ENCODE measurements at places on chromosomes 2 and 18.

DNA sequence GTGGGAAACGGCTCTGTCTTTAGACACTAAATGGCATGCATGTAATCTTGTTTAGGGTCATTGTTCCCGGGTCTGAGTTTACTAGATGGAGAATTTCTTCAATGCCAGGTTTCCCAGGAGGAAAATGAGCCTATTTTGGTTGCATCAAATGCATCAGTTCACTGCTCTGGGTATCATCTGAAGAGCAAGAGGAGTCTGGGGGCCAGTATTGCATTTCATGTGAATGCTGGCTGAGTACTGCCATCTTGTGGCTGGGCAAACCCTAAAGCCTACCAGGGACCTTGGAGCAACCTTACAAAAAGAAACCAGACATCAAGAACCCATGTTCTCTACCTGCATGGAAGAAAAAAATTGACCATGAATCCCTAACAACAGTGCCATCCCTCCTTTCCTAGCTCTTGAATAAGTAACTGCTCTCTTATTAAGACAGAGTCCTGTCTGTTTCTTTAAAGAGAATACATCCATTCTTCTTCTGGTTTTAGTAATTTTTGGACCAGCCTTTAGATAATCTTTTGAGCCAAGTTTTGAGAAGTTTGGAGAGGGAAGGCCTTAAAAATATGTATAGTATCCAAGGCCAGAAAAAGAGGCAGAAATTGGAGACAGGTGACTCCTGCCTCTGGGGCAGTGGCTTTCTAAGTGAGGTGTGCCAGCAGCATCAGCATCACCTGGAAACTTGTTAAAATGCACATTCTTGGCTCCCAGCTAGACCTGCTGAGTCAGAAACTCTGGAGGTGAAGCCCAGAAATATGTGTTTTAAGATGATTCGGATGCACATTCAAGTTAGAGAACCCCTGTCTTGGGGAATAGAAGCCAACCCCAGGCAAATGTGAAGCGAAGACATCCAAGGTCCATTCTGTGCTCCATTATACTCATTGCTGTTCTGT lies 261.0 kb upstream of the CXCR4 start:
- DNase-seq, result peak; percentile 83

DNA sequence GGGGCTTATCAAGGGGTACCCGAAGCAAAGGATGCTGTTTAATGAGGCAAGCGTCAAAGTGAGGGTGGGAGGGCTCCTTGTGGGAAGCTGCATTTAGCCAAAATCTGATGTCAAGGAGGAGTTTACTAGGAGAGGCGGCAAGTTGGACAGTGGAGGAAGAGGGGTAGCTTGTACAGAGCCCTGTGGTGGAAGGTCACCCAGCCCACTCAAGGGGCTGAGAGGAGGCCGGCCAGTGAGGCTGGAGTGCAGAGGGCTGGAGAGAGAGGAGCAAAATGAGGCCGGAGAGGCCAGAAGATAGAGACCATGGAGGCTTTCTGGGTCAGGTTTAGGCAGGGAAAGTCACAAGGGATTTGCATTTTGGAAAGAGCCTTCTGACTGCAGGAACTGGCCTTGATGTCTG lies 49.5 kb downstream of the ASB1 start:
- DNase-seq, result no peak

GRCh38 chr2:190979906-190980629 lies 33.9 kb downstream of the STAT1 start:
- no peak for DNase-seq

- no peak for DNase-seq
These were observed 1136.9 kb upstream of the TMEFF2 start for GRCh38 chr2:193331676-193332075.

GRCh38 chr2:63721082-63721424 lies 120.6 kb upstream of the UGP2 start:
- no peak for DNase-seq

DNA sequence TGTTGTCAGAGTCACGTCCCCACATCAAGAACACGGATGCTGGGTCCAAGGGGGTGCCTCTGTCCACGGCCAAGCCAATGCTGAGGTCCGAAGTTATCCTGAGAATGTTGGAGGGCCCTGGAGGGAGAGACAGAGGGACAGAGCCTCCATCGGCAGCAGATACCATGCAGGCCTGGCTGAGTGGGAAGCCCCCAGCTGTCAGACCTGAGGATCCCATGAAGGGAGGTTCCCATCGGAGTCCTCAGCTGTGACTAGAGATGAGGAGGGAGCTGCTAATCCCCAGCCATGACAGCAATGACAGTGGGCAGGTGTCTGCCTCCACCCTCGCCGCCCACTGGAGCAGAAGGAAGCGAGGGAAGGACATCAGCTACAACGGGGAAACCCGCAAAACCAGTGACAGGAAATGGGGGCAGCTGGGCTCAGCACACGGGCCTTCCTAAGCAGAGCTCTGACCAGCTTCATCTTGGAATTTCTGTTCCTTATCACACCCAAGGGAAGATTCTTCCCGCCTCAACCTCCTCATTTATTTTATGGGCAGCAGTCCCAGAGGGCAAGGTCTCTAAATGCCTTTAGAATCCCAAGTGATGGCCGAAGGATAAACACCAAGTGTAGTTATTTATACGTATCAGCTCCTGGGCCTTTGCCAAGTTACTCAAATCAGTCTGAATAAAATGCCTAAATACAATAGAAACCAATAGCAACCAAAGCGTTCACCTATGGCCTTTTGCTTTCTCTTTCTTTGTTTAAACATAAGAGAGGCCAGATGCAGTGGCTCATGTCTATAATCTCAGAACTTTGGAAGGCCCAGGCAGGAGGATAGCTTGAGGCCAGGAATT lies 32.2 kb downstream of the FAM178B start:
- peak; percentile 78 for DNase-seq

- DNase-seq, result peak; percentile 30
These were observed 43.6 kb upstream of the AGPS start for GRCh38 chr2:177348733-177349693.

DNA sequence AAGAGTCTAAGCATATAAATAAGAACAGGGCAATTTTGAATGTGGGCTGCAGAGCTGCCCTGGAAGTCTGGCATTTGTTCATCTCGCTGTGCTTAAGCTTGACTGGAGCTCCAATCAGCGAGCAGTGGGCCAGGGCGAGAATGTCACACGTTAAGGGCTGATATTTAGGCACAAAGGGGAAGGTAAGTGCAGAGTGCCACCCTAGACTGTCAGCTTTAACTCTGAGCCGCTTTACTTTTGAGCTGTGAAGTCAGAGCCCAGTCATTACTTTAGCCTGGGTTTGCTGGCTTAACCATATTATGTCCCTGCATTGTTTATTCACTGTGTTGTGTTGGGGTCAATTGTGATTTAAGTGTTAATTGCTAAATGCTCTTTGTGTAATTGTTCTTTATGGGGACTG lies 236.1 kb upstream of the SIX3 start:
- no peak for DNase-seq

- DNase-seq, result no peak
These were observed 54.1 kb upstream of the ACYP2 start for GRCh38 chr2:54061272-54061671.

GRCh38 chr18:43422518-43422917 lies 145.2 kb upstream of the SYT4 start:
- DNase-seq, result no peak

DNA sequence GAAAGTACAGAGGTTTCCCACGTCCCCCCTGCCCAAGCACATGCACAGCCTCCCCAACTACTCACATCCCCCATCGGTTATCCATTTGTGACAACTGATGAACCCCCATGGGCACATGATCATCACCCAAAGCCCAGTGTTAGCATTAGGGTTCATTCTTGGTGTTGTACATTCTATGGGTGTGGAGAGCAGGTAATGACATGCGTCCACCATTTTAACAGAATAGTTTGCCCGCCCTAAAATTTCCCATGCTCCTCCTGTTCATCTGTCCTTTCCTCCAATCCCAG lies 74.3 kb downstream of the LONRF2 start:
- DNase-seq, result no peak

- DNase-seq, result no peak
These were observed 110.7 kb upstream of the STPG4 start for GRCh38 chr2:47265751-47266231.

GRCh38 chr2:36507408-36507812 lies 90.6 kb downstream of the FEZ2 start:
- peak; percentile 52 for DNase-seq

DNA sequence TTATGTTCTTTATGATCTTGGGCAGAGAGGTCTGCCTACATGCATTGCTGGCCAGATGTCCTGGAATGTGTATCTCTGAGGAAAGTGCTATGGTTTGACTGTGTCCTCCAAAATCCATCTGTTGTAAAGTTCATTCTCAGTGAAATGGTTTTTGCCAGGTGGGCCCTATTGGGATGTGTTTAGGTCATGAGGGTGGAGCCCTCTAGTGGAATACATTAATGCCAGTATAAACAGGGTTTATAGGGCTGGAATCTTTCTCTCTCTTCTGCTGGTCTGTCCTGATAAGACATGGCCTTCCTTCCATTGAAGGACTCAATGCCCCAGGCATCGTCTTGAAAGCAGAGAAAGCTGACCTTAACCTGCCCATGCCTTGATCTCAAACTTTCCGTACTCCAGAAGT lies 258.5 kb downstream of the RPIA start:
- peak; percentile 11 for DNase-seq

- DNase-seq, result peak; percentile 35
These were observed 394.4 kb downstream of the SPAG16 start for GRCh38 chr2:213678437-213679218.

- no peak for DNase-seq
These were observed 67.1 kb downstream of the CYP26B1 start for GRCh38 chr2:72080286-72081145.

- no peak for DNase-seq
These were observed 5.4 kb downstream of the GALM start for GRCh38 chr2:38671303-38671702.

- no peak for DNase-seq
These were observed 47.9 kb upstream of the MAPRE2 start for GRCh38 chr18:34993289-34993688.

DNA sequence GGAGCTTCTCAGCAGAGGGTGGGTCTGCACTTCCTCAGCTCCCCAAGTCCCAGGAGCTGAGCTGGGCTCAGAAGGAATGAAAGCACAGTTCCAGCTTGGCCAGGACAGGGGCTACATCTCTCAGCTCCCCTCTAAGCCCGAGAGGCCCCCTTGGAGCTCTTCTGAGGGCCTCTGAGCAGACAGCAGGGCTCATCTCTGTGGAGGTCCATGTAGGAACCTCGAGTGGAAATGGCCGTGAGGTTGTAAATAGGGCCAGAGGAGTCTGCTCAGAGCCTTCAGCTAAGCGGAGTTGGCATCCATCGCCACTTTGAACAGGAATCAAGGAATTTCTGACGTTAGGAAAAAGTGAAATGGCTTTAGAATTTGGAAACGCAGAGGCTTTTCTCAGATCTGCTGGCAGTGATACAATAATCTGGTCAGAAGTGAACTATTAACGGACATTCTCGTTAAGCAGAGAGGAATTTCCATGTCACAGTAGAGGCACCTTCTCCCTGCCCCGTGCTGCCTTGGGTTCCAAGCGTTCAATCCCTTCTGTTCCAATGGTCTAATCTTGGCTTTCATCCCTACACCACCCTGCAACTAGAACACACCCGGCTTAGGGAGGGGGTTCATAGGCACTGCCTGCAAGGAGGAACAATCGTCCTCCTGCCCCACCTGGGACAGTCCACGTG lies 213.9 kb downstream of the NDUFA10 start:
- DNase-seq, result no peak

- DNase-seq, result no peak
These were observed 282.5 kb downstream of the LRRTM1 start for GRCh38 chr2:80022018-80022417.

DNA sequence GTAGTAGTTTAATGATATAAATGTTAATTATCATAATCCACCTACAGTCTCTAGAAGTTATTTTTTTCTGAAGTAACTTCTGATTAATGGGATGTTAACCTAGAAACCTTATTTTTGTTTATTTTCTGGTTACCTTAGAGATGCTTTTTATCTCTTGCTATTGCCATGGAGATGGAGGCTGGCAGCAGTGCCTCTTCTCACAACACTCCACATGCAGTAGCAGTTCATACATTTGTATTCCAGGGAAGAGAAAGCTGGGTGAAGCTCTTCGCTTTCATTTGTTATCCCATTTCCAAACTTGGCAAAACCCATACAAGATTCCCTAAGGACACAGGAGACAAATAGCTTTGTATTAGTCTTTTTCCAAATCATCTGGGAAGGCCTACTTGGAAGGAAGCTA lies 1794.1 kb upstream of the LRRTM1 start:
- DNase-seq, result no peak

DNA sequence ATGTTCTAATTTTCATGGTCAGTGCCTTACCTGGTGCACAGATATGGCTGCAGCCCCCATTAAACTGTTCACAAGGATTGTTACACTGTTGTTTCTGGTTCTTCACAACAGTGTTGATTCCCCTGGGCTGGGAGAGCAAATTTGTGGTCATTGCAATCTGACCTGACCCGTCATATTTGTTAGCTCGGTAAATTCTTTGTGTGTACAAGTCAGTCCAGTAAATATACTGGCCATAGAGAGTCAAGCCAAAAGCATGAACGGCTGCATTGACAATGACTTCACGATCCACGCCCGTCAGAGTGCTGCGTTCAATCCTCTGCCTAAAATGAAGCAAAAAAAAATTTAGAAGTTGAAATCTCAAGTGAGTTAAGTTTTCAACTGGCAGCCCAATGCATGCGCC lies 134.6 kb downstream of the DHRS9 start:
- DNase-seq, result no peak

Data from GM12865 (cell line).